AML-193 (cell line): ENCODE measurements at places on chromosomes 1 and 21.

GRCh38 chr1:43878440-43878839 is 55.2 kb upstream of the ARTN start:
- DNase-seq: no peak

DNA sequence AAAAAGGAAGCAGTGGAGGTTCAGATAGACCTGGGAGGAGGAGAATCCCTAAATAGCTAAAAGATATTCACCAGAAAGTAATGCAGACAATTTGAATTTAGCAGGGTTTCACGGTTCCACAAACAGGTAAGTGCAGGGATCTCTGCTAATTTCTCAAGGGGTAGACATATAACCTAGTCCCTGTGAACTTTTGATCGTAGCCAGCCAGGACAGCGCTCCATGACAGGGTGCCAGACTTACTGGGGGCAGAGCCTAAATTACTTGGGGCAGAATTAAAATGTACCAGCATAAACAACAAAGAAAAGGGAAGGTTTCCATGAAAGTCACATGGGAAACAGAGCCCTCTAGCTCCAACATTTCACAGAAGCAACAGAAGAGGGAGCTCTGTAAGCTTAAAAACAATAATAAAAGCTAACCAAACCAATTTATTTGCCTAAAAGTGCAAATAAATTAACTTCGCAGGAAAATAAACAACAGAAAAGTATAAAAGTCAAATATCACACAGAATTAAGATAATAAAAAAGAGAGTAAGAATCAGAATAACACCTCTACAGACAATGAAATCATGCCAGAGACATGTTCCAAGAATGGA is 198.3 kb downstream of the DUSP10 start:
- DNase-seq: peak; percentile 60

GRCh38 chr1:118395430-118395991 is 210.5 kb upstream of the SPAG17 start:
- no peak for DNase-seq

- no peak for DNase-seq
These were observed 1.3 kb downstream of the PAQR7 start for GRCh38 chr1:25874209-25874608.

DNA sequence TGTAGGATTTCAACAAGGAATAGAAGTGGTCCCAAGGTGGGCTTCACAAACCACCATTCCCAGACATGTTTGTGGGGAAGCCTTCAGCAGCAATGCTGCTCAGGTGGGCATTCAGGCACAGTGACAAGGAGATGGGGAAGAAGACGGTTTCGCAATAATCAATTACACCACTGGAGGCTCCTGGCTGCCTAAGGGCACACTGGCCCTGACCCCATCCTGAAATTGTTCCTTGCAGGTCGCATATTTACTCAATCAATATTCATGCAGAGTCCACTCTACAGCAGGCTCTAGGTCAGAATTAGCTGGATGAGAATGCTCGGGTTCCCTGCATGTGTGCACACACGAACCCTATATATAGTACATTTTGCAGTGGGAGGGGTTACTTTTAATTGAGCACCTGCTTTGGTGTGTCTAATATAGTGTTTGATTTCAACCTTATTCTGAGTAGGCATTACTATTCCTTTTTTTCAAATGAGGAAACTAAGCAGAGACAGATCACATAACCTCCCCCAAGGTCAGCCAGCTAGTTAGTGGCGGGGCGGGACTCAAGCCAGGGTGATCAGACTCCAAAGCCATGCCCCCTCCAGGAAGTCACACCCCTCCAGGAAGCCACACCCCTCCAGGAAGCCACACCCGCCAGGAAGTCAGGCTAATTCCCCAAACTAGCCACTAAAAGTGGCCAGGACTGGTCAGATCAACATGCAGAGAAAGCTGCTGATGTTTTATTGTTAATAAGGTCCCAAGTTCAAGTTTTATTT is 106.5 kb downstream of the HLCS start:
- peak; percentile 89 for DNase-seq

- no peak for DNase-seq
These were observed 9.9 kb downstream of the CACHD1 start for GRCh38 chr1:64479874-64480273.

GRCh38 chr1:167651161-167651693 is 21.2 kb downstream of the RCSD1 start:
- no peak for DNase-seq

DNA sequence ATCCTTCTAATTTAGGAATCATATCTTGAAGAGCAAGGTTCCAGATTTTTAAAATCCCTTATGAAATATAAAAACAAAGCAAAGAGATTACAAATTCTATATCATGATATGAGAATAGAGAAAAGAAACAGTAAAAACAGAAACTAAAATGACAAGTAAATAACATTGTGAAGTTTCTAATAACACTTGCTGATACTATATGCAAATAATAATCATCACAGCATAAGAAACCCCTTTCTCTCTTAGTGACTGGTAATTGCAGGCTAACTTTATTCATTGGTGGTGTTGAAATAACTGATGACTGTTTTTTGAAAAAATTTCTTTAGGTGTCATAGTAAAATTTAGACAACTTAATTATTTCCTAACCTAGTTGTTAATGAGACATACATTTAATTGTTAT is 281.6 kb downstream of the PLA2G4A start:
- DNase-seq: no peak

- no peak for DNase-seq
These were observed 2.4 kb downstream of the S100A5 start for GRCh38 chr1:153538315-153538821.

DNA sequence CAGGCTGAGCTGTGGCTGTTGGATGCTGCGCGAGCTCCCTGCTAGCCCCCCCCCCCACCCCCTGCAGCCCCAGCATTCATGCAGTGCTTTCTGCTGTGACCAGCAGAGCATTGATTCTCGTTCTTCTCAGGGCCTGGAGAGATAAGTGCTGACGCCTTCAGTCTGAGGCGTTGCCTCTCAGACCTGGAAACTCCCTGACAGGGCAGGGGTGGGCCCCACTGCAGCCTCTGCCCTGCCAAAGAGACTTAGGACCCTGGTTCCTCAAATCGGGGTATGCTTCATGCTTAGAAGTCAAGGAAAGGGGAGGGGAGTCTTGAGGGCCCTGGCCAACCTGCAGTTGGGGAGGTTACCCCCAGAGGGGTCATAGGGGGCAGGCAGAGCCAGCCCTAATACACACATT is 38.5 kb downstream of the PTPRF start:
- no peak for DNase-seq

DNA sequence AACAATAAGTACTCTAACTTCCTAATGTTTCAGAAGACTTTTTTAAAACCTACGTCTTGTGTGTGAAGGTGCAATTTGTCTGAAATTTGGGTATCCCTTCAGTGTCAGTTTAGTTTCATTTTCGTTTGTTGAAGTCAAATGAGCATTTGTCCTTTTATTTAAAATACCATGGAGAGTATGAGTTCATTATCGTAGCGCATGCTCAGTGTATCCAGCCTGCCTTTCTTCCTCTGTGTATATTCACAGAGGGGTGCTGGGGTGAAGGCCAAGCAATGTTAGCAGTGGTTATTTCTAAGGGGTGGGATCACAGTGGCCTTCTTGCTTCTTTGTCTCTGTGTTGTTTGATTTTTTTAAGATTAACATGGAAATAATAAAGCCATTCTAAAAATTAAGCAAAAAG is 43.2 kb downstream of the CNN3 start:
- DNase-seq: no peak

- peak; percentile 64 for DNase-seq
These were observed at the start of gene CDK18 for GRCh38 chr1:205504311-205505075. Gene CDK18 (plus strand): TSS chr1:205504669. CDS start chr1:205523168, 18,499 bp downstream.

DNA sequence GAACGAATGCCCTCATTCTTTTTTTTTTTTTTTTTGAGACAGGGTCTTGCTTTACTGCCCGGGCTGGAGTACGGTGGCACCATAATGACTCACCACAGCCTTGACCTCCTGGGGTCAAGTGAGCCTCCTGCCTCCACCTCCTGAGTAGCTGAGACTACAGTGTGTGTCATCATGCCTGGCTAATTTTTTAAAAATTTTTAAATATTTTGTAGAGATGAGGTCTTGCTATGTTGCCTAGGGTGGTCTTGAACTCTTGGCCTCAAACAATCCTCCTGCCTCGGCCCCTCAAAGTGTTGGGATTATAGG is 69.4 kb downstream of the ALG14 start:
- no peak for DNase-seq

- DNase-seq: no peak
These were observed 8.2 kb downstream of the TBX15 start for GRCh38 chr1:118979754-118980575.

- DNase-seq: no peak
These were observed 6.5 kb downstream of the MAD2L2 start for GRCh38 chr1:11674488-11674887.

DNA sequence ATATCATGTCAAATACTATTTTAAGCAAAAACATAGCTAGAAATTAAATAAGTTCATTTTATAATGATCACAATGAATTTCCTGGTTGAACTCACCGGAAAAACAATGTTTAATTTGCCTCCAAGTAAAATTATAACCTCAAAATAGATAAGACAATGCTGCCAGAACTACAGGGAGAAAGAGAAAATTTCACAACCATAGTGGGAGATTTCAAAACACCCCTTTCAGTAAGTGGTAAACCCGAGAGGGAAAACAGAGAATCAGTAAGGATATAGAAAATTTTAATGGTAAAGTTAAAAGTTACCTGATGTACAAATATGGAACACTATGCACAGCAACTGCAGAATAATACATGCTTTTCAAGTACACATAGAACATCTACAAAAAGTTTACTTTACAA is 43.2 kb upstream of the PLA2G4A start:
- peak; percentile 23 for DNase-seq

GRCh38 chr1:208240662-208241355 is 3.4 kb downstream of the PLXNA2 start:
- no peak for DNase-seq

- DNase-seq: no peak
These were observed 229.6 kb upstream of the KIAA0040 start for GRCh38 chr1:175422156-175422555.

- DNase-seq: peak; percentile 97
These were observed at the start of gene YBX1 for GRCh38 chr1:42681741-42682483. Gene YBX1 (plus strand): TSS chr1:42682418. CDS start chr1:42682566, 148 bp downstream.

DNA sequence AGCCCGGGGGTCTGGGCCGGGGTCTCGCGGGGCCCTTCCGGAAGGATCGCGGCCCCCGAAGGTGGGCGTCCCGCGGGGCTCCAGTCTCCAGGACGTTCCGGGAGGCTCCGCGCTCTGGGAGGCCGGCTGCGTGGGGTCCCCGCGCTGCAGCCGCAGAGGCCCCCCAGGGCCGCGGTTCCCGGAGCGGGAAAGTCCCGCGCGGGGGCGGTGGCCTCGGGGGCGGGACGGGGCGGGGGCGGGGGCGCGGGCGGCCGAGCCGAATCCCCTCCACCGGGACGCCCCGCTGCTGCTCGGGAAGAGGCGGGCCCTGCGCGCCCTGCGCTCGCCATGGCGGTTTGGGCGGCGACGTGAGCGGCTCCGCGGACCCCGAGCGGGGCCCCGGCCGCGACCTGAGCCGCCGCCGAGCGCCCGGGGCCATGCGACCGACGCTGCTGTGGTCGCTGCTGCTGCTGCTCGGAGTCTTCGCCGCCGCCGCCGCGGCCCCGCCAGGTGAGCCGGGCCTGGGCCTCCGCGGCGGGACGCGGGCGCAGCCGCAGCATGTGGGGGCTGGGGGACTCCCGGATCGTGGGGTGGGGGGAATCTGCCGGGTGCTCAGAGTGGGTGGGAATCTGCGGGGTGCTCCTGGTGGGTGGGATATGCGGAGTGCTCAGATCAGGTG is at the start of gene IFNGR2:
TSS of gene IFNGR2 (plus strand) at position 286 of the 658 bp plus-strand sequence. CDS start at position 417, 131 bp downstream.
- no peak for DNase-seq

DNA sequence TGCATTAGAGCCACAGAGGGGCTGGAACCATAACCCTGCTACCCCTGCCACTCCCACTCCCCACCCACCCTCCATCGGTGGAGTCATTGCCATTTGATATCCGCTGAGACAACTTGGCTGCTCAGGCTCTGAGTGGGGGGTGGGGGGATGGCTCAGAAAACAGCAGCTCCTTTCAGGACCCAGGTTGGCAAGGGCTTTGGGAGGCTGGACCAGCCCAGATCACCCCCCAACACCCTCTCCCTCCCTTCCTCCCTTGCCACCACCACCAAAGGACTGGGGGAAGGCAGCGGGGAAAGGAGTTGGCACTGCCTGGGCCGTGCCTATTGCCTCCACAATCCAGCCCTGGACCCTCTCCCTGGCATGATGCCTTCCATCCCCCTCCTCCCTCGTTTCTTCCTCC is 1.7 kb downstream of the KCNJ10 start:
- DNase-seq: no peak

DNA sequence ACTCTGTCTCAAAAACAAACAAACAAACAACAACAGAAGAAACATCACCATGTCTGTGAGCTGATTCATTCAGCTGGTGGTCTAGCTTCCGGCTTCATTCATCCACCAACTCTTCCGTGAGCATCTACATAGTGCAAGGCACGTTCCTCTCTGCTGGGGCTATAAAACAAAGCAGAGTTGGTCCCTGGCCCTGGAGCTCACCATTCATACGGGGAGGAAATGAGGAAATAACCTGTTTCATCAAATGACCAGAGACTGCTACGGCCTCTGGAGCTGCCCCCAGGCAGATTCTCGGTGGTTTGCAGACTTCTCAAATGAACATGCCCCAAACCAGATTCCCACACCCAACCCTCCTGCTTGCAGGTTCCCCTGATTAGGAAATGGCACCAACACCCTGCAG is 41.0 kb upstream of the ID3 start:
- peak; percentile 51 for DNase-seq

DNA sequence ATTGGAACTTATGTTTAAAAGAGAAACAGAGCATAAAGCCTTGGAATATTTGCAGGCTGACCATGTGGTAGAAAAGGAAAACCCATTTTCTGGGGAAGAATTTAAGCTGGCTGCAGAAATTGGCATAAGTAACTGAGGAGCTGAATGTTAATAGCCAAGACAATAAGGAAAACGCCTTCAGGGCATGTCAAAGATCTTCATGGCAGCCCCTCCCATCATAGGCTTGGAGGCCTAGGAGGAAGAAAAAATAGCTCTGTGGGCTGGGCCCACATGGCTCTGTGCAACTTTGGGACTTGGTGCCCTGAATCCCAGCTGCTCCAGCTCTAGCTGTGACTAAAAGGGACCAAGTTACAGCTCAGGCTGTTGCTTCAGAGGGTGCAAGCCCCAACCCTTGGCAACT is 51.5 kb downstream of the CTH start:
- no peak for DNase-seq

- DNase-seq: peak; percentile 86
These were observed 5.0 kb upstream of the COA7 start for GRCh38 chr1:52702886-52703787.
